Stimulated activated CD4-positive, alpha-beta T cell treated with anti-CD3 and anti-CD28 coated beads, Interleukin-2, amount 100 ng/mL, for 24 hours (primary cell): ENCODE measurements at places on chromosomes 3 and 15.

- no peak for DNase-seq
These were observed 316.0 kb upstream of the CBLB start for GRCh38 chr3:106184540-106185457.

DNA sequence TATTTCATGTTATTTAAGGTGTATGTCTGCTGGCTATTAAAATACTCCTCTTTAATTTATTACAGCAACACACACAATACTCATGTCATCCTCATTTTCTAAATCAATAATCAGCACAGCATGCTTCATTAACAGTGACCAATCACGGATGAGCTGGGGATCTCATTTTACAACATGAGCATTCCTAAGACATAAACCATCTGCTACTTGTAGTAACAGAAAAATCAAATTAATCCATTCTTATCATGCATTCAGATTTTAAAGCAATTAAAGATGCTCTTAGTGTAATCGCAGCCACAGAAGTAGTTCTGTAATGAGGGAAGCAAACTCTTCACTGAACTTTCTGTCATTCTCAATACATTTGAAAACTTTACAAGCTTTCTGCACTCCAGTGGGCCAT, 191.1 kb downstream of the TBC1D5 start:
- DNase-seq, result no peak

- no peak for DNase-seq
These were observed 8.1 kb downstream of the KLF15 start for GRCh38 chr3:126349071-126349470.

DNA sequence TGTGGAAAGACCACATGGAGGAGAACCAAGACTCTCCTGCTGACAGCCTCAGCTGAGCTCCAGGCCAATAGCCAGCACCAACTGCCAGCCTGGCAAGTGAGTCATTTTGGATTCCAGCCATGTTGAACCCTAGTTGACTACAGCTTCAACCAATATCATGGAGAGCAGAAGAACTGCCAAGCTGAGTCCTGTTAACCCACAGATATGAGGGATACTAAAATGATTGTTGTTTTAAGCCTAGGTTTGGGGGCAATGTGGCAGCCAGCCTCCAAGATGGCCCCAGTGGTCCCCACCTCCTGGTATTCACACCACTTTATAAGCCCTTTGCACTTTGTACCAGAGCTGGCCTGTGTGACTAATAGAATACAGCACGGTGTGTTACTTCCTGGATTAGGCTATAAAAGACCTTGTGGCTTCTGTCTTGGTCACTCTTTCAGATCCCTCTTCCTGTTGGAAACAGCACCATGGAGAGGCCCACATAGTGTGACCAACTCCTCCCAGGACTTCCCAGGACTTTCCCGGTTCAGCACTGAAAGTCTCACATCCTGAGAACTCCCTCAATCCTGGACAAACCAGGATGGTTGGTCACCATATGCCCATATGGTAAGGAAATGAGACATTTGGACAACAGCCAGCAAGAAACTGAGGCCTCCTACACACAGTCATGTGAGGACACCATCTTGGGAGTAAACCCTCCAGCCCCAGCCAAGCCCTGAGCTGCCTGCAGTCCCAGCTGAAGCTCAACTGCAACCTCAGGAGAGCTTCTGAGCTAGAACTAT, 32.4 kb upstream of the CDV3 start:
- no peak for DNase-seq

DNA sequence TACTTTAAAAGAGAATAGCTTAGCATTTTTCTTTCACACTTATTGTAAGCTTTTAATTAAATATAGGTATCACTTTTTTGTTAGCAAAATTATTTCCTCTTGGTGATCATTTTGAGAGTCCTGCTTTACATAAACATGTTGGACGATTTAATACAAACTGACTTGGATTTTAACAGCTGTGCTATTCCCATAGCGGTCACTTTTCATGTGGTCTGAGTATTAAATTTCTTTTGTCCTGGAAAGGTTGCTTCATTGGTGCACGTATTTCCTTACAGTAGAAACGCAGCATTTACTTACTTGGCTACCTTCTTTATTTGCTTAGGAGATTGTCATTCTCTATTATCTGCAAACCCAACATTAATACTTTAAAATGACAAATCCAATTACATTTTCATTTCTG, 109.4 kb downstream of the ATG7 start:
- no peak for DNase-seq

DNA sequence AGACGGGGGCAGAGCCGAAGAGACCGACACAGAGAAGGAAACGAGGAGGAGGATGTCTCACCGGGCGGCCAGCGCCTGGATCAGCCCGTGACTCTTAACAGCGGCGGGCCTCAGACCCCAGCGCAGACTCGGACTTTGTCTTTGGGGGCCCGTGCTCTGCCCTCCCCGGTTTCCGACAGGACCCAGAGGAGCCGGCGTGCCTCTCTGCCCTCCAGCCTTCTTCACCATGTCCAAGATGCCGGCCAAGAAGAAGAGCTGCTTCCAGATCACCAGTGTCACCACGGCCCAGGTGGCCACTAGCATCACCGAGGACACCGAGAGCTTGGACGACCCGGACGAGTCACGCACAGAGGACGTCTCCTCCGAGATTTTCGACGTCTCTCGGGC, 1.0 kb downstream of the TSC22D2 start:
- DNase-seq, result no peak

GRCh38 chr3:81936817-81937216, 175.4 kb upstream of the GBE1 start:
- DNase-seq, result no peak

- DNase-seq, result no peak
These were observed 576.7 kb downstream of the CADM2 start for GRCh38 chr3:85535517-85535916.

DNA sequence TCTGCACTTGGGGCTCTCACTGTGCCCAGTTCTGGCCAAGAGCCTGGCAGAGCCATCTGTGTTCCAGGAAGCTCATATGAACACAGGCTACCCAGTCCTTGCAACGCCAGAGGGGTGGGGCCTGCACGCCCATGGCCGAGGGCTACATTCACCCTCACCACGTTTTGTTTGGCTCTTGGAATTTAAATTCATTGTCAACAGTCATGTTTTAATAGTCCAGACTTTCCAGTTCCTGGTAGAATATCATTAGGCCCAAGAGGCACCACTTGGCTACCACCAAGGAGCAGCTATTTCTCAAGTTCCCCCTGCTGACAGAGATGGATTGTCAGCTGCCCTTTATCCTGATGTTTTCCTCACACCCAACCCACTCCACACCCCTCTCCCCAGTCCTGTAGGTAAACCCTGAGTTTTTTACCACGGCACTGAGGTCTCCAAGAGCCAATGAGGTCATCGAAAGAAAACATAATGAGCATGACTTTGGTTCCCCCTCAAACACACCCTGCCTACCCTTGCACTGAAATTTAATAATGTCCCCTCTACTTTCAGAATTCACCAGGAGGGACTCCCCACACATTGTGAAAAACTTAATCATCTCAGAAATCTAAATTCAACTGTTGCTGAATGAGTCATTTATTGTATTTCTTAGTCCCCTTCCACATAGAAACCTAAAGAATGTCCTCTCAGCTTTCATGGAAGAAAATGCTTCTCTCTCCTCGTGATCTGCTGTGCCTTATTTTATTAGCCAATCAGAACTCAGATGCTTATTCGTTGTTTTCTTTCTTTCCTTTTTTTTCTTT, 125.1 kb downstream of the SHQ1 start:
- DNase-seq, result no peak
